ENCODE measurements at places on chromosomes 11 and 22.

GRCh38 chr11:15309296-15309695 lies 194.6 kb downstream of the INSC start:
- DNase-seq, result no peak

- DNase-seq, result no peak
These were observed 72.2 kb downstream of the MTNR1B start for GRCh38 chr11:93041682-93042081.

GRCh38 chr11:126354631-126355323 lies 709 bp upstream of the ST3GAL4 start:
- DNase-seq, result no peak

GRCh38 chr11:87265132-87265531 lies 227.4 kb downstream of the TMEM135 start:
- no peak for DNase-seq

DNA sequence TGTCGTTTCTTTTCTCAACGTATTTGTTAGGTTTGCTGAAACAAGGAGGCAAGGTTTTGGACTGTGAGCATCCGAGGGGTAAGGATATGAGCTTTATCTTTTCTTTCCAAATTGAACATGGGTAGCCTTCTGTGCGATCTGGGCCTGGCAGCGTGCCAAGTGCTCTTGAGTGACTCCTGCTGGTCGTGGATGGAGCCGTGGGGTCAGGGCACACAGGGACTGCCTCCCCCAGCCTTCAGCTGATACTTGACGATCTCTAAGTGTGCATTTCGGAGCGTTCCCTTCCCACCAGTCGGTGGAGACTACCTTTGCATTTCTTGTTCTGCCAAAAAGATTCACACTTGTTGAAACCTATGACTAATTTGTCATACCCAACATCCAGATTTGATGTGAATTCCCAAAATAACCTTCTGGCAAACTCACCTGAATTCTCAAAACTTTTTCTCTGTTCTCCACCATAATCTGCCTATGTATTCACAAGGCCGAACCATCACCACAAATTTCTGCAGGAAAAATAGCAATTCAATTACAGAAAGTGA lies 40.1 kb upstream of the CLMP start:
- DNase-seq, result no peak

DNA sequence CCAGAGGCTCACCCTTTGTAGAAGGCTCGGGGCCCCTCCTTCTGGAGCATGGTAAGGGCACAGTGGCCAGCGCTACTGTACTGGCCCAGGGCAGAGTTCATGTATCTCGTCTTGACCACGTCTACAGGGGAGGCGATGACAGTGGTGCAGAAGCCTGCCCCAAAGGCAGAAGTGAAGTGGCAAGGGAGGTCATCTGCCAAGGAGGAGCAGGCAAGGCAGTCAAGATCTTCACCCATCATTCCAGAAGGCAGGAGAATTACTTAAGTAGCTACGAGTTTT lies 7.2 kb downstream of the UCP2 start:
- DNase-seq, result no peak

DNA sequence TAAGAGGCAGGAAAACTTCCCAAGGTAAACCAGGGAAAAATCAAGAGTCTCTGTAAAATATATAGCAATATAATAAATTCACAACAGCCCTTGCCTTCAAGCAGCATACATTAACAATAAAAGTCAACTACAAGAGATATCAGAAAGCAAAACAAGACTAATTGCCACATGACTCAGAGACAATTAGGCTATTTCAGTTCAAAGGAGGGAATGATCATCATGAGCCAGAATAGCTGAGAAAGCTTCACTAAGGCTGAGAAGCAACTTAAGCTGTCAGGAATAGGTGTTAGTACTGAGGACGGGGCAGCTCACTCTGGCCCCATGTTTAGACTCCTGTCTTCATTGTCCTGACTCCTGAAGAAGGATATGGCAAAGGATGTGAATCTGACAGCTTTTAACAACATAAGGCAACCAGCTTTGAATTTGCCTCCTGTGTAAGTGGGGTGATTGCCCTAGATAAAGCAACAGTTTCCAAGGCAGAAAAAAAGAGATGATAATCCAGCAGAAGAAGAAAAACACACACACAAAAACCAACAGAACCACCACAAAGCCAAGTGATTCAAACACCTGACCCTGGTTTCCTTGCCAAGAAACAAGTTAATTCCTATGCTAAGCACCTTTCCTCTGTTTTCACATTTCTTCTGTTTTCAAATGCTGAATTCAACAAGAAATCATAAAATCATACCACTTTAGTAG lies 60.8 kb downstream of the SIK3 start:
- DNase-seq, result no peak

- no peak for DNase-seq
These were observed 2.0 kb upstream of the SHISA8 start for GRCh38 chr22:41916745-41917358.

DNA sequence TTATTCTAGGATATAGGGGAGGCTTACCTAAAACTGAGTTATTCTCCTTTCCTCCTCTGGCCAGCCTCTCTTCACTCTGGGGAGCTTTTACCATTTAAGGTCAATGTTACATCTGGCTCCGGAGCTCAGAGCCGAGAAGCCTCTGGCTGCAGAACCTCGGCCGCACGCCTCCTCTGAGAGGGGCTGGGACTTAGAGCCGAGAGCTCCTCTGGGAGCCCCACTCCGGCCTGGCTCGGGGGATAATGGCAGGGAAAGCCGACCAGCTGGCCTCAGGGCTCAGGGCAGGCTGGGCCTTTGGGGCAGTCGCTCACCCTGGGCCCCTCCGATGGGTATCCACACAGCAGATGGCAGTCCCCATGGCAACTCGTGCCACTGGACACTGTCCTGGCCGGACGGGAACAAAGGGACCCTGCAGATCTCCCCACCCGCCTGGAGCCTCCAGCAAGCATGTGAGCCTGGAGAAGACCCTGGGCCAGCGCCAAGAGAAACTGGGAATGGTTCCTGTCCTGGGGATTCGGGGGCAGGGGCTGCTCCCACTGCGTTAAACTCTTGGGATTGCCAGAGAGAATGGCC lies at the start of gene IRAG1:
TSS of gene IRAG1 (minus strand) at position 247 of the 573 bp plus-strand sequence. CDS start at position 94, 153 bp downstream.
- no peak for DNase-seq

Data from activated CD8-positive, alpha-beta memory T cell treated with anti-CD3 and anti-CD28 coated beads for 4 hours (primary cell).